ENCODE measurements at places on chromosomes 2 and 18.

DNA sequence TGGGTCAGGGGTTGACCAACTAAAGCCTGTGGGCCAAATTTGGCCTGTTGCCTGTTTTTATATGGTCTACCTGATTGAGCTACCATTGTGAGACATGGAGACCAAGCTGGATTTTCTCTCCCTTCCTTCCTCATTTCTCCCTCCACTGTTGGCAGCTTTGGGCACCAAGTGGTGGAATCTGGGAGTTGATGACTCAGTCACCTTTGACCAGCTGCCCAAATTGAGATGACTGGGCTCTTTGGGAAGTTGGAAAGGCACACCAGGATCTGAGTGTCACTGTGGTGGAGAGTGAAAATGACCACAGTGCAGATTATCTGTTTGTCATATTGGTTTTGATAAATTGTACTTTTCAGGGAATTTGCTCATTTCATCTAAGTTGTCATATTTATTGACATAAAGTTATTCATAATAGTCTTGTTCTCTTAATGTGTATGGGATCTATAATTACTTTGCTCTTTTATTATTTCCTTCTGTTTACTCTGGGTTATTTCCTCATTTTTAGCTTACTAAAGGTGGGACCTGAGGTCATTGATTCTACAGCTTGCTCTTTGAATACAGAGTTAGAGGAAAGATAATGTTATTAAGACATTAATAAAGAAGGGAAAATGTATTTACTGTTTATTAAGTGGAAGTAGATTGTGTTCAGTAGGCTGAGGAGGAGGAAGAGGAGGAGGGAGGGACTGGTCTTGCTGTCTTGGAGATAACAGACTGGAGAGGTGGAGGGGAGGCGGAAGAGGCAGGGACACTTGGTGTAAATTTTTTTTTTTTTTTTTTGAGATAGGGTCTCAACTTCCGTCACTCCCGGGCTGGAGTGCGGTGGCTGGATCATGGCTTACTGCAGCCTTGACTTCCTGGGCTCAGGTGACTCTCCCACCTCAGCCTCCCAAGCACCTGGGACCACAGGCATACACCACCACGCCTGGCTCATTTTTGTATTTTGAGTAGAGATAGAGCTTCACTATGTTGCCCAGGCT is 31.8 kb downstream of the AGFG1 start:
- DNase-seq: no peak

DNA sequence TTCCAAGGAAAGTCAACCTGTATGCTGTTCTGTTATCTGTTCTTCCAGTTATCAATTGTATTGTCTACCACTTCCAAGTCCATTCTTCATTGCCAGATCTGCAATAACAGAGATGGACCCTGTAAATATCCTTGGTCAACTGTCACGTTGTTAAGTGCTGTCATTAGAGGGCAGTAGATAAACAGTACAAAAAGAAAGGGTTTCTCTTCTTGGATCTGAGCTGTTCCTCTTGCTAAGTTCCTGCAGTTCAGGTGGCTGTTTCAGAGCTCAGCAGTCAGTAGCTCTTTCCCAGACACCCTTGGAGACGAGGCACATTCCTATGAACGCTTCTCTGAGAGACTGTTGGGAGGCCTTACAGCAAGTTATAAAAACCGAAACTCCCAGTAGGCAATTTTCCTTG is 957.1 kb upstream of the CHAC2 start:
- DNase-seq: no peak

DNA sequence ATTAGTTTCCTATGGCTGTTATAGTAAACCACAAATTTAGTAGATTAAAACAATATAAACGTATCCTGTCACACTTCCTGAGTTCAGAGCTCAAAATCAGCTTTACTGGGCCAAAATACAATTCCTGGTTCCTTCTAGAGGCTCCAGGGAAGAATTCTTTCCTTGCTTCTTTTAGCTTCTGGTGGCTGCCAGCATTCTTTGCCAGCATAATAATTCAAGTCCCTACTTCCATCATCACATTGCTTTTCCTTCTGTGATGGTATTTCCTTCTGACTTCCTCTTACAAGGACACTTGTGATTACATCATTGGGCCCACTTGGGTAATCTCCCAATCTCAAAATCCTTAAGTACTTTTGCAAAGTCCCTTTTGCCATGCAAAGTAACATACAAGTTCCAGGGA is 40.6 kb downstream of the MOB4 start:
- no peak for DNase-seq

DNA sequence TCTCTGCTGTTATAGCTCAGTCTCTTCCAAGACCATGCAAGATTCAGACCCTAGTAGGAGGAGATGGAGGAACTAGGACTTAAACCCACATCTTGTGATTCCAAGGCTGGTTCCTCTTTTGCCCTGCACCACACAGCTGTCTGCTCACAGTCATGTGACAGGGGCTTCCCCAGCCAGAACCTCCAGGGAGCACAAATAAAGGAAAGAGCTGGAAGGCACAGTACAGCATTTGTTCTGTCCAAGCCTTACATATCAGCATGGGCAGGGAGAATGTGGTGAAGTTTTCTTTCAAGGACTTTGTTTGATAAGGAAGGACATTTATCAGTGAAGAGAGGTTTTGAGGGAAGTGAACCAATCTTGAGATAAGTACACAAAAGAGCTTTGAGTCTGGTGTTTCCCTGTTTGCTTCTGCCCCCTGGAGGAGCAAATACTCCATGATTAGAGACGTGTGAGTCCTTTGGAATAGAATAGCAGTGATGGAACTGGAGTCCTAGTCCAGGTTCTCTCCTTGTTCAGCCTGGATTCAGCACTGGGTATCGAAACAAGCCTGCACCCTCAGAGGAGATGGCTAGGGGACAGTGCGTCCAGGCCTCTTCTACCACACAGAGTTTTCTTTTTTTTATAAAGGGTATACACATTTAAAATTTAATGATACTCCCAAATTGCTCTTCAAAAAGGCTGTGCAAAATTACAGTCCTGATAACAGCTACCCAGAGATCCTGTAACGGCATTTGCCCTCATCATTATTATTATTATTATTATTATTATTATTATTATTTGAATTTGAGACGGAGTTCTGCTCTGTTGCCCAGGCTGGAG is 24.6 kb upstream of the CASP10 start:
- DNase-seq: peak; percentile 14

DNA sequence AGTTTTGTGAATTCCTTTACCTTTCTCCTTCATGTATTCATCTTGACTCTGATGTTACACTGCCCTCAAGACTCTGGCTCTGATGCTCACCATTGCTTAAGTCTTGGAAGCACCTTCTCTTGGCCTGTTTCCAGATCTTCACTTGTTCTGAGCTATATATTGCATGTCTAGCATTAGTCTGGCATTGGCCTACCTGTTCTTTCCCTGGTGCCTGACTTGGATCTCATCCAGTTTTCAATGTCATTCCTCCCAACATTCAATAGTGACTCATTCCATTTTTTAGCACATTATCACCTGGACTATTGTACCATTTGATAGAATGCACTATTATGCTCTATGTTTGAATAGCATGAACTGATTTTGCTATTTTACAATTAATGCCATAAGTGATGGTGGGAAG is 127.3 kb upstream of the NYAP2 start:
- DNase-seq: no peak

- no peak for DNase-seq
These were observed 532.8 kb downstream of the FBXO15 start for GRCh38 chr18:73614812-73615211.

GRCh38 chr2:76464310-76464709 is 753.6 kb upstream of the GCFC2 start:
- no peak for DNase-seq

GRCh38 chr18:56199580-56200330 is 438.6 kb downstream of the TXNL1 start:
- no peak for DNase-seq

- DNase-seq: no peak
These were observed 238.7 kb downstream of the TGIF1 start for GRCh38 chr18:3688690-3689089.

- peak; percentile 33 for DNase-seq
These were observed 246.3 kb downstream of the TNS1 start for GRCh38 chr2:217756375-217757107.

DNA sequence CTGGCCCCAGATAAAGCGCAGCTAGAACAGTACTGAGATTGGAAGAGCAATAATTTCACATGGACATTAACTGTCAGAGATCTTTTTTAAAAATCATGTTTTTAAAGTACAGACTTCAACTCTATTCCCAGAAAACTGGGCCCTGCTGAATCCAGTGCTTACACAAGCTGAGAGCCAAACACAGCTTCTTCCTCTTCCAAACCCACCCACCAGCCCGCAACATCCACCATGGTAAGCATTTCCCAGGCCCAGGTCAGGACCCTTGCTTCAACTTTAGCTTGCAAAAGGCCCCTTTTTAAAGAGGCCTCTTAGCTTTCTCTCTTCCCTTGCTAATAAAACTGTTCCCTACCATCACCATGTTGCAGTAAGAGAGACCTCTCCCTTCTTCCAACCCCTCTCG is 2.1 kb downstream of the AAK1 start:
- DNase-seq: no peak

DNA sequence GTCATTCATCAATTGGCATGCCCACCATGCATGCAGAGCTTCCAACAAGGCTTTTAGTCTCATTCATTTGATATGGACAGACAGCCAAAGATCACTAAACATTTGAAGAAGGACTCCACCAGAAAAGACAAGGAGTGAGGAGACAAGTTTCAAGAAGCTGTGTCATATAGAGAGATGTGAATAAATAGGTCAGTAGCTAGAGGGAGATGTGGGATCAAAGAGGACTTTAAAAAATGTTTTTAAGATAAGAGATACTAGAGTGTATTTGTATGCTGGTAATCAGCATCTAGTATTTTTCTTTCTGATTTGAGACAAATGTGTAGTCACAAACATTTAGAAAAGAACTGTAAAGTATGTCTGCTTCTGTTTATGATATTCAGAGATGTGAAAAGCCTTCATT is 48.5 kb downstream of the ANTXR1 start:
- DNase-seq: no peak

DNA sequence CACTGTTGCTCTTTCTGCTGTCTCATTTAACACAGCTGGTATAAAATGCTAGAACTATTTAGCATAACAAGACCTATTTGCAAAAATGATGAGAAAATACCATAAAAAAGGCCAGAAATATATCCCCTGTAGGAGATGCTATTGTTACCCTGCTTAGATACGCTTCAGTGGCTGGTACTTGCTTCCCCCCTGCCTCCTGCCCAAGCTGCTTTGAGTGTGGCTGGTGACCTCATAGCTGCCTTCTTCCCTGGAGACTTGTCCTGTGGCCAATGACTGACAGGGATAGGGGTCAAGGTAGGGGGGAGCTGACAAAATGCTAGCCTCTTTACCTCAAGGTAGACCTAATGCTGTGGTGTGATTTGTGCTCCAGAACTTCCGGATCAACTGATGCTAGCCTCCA is 150.2 kb upstream of the ZEB2 start:
- DNase-seq: no peak

GRCh38 chr2:117553448-117553847 is 261.0 kb upstream of the DDX18 start:
- no peak for DNase-seq

- no peak for DNase-seq
These were observed 657.0 kb upstream of the SYT4 start for GRCh38 chr18:43934322-43934721.

- DNase-seq: no peak
These were observed 42.4 kb upstream of the EFEMP1 start for GRCh38 chr2:55965966-55966365.

GRCh38 chr2:190551928-190552327 is 17.4 kb upstream of the NEMP2 start:
- no peak for DNase-seq

GRCh38 chr2:28752631-28753376 is 1.2 kb downstream of the PPP1CB start:
- DNase-seq: no peak

- no peak for DNase-seq
These were observed at the start of gene SULT1C2 for GRCh38 chr2:108288534-108289106. Gene SULT1C2 (plus strand): TSS chr2:108288895. CDS start chr2:108293668, 4,773 bp downstream.

DNA sequence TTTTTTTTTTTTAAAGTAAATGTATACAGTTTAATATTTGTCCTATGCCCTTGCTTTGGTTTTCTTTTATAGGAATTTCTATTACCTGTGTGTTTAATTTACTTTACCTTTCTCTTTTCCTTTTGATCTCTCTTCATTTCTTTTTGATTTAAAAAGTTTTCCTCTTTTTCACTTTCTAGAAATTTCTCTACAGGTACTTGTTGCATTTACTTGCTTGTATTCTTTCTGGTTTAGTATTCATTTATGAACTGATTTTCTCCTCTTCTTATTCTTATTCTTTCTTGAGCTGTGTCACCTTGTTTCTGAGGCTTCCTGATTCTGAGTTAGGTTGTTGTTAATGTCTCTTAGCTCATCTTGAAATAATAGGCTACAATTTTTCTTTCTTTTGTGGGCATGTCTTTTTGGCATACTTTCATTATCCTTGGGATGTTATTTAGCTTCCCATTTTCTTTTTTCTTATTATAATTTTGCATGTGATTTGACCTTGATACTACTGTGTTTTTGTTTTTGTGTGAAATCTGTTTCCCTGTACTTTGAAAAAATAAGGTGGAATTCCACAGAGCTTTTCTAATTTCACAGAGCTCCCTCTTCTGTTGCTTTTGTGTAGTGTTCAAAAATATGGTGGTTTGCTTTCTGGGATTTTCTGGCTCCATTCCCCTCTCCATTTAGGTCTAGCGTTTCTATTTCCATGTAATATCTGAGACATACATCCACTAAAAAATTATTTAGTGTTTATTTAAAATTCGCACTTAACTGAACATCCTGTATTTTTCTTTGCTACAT is 25.5 kb upstream of the ALMS1 start:
- no peak for DNase-seq

DNA sequence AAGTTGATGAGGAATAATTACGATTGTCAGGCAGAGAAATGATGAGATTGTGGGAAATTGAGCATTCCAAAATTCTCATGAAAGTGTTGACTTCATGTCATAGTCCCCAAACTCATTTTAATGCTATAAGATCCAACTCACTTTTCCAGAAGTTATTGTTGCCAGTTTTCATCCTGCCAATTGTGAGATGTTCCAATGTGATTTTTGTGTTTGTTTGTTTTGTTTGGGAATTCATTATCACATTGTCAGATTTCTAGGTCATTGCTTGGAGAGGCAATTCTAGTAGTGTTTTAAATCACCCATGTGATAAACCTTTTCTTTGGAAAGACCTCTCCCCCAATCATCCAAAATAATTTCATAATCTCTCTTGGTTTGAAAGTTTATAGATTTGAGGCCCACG is 86.0 kb upstream of the ACVR2A start:
- no peak for DNase-seq

DNA sequence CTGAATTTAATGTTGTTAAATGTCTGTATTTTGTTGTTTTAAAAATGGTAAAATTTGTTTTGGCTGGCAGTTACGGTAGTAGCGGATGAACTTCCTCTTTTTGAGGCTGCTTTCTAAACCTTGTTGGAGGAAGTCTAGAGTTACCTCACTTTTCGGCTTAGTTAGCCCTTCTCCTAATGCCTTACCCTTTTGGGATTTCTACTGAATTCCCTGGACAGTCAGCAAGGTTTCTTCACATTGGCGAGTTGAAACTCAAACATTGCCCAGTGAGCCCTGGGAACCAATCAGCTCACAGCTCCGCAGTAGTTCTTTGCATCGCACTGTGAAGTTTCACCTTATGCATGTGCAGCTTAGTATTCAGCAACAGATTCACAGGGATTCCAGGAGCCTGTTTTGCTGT is 55.2 kb downstream of the TMEM247 start:
- no peak for DNase-seq

GRCh38 chr2:9762941-9763340 is 80.3 kb upstream of the TAF1B start:
- DNase-seq: no peak
